ENCODE measurements at places on chromosomes 6 and 20.

- no peak for DNase-seq
Measured at GRCh38 chr6:144745439-144745838, 460.3 kb downstream of the UTRN start.

DNA sequence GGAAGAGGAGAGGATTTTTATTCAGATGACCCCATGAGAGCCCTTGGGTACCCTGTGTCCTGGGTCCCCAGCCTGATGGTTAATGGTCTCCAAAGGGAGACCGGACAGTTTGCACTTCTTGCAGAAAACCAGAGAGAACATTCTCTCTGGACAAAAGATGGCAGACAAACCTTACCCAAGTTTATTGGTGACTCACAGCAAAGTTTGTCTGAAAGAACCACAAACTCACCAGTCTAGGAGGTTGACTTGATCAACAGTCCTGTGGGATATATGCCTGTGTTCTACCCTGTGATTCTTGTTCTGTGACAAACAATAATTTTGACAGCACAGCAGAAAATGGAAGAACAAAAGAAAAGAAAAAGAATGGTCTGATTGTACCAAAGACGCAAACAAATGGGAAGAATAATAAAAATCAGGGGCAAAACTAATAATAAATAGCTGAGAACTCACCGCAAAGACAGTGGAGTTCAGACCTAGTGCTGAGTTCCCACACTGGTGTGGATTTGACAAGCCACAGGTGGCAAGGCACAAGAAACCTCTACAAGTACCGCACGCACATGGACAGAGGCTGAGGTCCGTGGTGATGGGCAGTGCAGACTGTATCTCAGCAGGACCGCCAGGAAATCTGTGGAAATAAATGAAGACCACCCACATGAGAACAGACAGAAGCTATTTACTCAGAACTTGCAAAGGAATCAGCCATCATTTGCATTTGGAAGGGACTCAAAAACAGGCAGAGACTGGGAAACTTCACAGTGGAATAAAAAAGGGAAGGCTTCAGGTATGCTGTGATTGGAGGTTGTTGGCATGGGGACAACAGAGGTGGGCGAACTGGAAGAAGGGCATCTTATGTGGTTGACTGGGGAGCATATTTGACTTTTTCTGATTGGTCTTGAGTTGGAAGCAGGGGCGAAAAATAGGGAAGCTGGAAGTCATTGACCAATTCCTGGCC lies 246.3 kb upstream of the RNF24 start:
- peak; percentile 34 for DNase-seq

GRCh38 chr6:157937916-157938315 lies 43.7 kb upstream of the SYNJ2 start:
- no peak for DNase-seq

GRCh38 chr6:54060286-54060685 lies 51.0 kb upstream of the MLIP start:
- DNase-seq = no peak

DNA sequence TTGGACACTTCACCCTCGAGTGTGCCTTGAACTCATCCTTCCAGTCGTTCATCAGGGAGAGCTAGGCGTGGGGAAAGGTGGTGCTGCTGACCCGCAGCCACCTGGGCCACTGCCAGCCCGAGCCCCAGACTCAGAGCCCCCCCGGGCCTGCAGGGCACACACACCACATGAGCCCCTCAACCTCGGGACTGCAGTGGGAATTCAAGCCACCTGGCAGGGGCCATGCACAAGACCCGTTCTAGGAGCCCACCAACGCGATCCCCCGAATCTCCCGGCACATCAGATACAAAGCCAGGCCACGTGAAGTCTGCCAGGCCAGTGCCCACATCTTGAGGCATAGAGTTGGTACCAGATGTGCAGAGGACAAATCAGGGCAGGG lies 2.8 kb downstream of the ZNF512B start:
- no peak for DNase-seq

DNA sequence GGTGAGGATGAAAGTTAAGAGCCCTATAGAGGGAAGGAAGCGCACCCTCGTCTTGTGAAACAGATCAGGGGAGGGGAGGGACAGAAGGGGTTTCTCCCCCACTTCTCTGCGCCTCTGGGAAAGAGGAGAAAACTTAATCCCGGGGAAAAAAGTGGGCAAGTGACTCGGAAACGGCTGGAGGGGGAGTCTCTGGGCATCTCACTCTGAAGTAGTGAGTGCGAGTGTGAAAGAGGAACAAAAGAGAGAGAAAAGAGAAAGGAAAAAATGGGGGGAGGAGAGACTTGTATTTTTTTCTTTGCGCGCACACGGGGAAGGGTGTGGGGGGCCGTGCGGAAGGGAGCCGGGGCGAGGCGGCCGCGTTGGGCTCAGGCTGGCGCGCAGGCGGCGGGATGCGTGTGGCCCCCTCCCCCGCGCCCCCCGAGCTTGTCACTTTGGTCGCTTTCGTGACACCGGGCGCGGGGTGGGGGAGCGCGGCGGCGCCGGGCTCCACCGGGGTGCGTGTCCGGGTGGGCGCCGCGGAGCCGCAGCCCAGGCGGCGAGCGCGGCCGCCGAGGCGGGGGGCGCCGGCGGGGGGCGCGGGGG lies 454 bp downstream of the L3MBTL3 start:
- no peak for DNase-seq

- DNase-seq = peak; percentile 92
Measured at GRCh38 chr6:130513770-130514169, 148.0 kb downstream of the TMEM200A start.

DNA sequence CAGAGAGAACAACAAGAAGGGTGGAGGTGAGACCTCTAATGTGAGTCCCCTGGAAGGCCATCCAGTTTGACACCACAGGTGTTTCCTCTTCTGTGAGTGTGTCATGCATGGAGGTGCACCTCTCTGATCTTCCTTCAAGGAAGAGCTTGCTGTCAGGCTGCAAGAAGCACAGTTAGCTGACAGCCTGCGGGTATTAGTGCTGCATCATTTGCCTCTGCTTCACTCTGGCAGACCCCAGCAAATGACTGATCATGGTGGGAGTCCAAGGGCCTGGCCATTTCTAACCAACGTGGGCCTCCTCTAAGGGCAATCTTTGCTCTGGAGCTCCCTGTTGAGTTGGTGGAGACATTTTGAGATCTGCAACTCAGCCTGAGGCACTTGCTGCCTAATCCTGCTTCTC lies 206.3 kb downstream of the EPHA7 start:
- no peak for DNase-seq

- no peak for DNase-seq
Measured at GRCh38 chr20:38842026-38842425, 36.5 kb downstream of the PPP1R16B start.

DNA sequence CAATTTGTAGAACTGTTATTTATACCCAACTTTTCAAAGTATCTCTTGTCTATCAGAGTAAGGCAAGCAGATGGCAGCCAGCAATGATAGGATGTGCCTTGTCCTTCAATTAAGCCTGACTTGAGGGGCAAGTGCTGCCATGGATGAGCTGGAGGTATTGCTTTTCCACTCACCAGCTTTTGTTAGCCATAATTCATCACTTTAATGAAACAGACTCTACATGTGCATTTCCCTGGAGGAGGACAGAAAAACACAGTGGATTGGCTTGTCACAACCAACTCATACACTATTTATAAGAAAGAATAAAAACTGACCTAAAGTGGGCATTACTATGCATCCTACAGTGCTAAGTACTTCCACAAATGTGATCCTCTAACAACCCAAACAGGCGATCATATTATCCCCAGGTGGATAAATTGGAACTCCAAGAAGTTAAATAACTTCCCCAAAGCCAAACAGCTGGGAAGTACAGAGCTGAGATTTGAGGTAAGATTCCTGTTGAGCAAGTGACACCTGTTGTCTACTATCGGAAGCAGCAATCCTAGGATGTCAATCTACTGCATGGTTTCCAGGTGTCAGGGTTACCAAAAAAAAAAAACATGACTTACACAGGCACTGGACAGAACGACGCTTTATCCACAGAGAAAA lies 73.9 kb upstream of the NRSN1 start:
- DNase-seq = no peak

GRCh38 chr6:1175877-1176276 lies 136.0 kb upstream of the FOXQ1 start:
- DNase-seq = no peak

GRCh38 chr6:159718634-159719033 lies 8.7 kb upstream of the WTAP start:
- no peak for DNase-seq

DNA sequence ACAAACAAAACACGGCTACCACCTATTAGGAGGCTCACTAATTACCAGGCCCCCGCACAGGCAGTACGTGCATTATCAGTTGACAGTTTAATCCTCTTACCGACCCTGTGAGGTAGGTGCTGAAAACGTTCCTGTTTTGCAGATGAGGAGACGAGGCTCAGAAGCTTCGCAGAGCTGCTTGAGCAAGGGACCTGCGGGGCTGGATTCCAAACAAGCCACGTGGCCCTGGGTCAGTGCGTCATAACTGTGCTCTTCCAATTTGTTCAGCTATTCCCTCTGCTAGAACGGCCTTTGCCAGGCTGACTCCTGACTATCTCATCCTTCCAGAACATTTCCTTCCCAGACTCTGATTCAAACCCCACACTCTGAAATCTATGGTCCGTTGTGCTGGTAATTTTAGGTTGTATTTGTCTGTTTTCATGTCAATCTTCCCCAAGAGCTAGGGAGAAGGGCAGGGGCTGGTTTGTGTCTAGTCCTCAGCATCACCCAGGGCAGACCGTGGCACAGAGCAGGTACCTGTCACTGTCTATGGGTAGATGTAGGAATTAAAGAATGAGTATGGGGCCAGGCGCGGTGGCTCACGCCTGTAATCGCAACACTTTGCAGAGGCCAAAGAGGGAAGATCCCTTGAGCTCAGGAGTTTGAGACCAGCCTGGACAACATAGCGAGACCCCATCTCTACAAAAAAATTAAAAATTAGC lies 28.8 kb upstream of the TLDC2 start:
- peak; percentile 60 for DNase-seq

GRCh38 chr6:45689926-45690615 lies 312.3 kb upstream of the SUPT3H start:
- no peak for DNase-seq

- no peak for DNase-seq
Measured at GRCh38 chr6:8234321-8234720, 132.0 kb upstream of the EEF1E1 start.

GRCh38 chr6:154650351-154650750 lies 82.9 kb upstream of the SCAF8 start:
- no peak for DNase-seq

DNA sequence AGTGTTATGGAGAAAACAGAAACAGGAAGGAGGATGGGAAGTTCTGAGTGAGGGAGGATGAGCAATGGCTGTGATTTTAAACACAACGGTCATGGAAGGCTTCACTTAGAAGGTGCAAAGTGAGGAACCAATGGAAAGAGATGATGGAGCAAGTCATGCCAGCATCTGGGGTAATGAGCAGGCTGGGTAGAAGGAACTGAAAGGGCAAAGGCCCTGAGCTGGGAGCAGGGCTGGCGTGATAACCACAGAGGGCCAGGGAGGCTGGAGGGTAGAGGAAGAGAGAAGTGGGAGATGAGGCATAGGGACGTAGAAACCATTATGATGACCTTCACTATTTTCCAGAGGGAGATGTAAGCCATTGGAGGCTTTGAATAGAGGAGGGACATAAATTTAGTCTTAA lies 43.6 kb downstream of the NHLRC1 start:
- no peak for DNase-seq

DNA sequence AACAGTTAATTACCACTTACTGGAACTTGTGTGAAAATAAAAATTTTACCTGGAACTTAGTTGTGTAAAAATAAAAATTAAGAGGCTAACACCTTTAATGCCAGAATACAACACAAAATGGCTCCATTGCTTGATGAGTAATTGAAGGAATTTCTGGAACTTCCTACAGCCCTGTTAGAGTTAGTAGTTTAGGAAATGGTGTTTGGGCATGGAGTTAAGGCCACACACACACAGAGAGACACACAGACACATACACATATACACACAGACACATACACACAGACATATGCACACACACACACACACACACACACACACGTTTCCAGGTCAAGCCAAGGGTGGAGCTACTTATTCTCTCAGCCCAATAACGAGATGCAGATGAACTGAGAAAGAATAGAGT lies 20.6 kb upstream of the CST3 start:
- no peak for DNase-seq

DNA sequence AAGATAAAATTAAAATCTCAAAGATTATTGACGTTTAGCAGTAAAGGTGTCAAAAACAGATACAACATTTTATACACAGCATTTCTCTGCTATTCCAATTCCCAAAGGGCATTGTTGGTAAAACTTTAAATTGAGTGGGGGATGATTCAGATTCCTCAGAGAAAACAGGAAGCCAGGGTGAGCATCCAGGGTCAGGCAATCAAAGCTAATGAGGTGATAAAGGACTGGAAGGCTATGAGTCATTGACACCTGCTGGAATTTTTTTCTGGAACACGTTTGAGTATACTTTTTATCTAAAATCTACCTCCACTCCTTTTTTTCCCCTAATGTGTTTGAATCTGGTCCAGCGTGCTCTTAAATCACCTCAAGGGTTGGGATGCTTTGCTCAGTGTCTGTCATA lies 52.2 kb downstream of the FKBP1C start:
- DNase-seq = no peak

- no peak for DNase-seq
Measured at GRCh38 chr6:150640556-150641209, 41.0 kb downstream of the PLEKHG1 start.

- DNase-seq = no peak
Measured at GRCh38 chr20:4511776-4512175, 209.9 kb upstream of the PRND start.

DNA sequence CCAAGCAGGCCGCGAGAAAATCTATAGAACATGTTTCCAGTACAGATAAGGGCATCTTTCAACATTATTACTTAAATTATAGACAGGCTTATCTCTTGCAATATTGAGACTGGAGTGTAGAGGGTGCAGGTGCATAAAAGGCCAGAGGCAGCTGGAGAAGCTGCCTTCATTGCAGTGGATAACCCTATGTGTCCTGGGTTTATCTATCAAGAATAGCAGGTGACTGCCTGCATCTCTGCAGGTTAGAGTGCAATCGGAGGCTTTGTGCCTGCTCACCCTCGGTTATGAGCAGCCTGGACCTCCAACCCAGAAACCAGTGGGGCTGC lies 28.7 kb upstream of the ECI2 start:
- no peak for DNase-seq
